ENCODE measurements at places on chromosomes 3 and 15.

DNA sequence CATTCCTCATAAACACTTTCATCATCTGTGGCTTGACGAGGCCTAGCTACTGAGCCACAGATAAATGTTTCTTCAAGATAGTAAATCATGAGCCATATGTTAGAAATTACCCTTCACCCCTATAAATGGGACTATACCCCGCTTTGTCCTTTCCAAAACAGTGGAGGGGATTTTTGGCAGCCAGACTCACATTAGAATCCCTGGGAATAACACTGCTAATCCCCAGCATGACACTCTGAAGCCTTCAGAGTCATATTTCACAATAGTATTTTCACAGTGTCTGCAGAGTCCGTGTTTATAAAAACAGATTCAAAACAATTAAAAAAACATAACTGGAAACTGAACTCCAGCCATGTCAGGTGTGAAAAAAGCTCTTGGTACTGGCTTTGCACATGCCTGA, 271.6 kb downstream of the ERC2 start:
- no peak for DNase-seq

DNA sequence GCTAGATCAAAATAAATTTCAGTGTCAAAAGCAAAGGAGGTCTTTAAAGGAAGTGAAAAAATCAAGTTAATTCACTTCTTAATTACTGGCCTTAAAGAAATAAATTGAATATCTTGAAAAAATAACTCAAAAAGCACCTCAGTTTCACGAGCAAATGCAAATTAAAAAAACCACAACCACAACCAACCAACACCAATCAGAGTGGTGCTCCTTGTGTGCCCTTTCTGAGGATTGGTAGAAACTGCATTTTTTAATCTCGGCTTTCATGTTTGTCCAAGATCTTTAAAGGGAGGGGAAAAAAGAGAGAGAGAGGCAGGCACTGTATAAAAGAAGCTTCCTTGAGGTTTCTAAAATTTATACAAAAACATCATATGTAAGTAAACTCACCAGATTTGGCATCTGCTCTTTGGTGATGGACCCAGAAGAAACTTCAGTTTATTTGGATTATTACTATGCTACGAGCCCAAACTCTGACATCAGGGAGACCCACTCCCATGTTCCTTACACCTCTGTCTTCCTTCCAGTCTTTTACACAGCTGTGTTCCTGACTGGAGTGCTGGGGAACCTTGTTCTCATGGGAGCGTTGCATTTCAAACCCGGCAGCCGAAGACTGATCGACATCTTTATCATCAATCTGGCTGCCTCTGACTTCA, at the start of gene GPR15:
Gene GPR15, plus strand, starts transcription at position 357 of the 653 bp plus-strand sequence. Its CDS starts 56 bp downstream, at position 413.
- DNase-seq: no peak

DNA sequence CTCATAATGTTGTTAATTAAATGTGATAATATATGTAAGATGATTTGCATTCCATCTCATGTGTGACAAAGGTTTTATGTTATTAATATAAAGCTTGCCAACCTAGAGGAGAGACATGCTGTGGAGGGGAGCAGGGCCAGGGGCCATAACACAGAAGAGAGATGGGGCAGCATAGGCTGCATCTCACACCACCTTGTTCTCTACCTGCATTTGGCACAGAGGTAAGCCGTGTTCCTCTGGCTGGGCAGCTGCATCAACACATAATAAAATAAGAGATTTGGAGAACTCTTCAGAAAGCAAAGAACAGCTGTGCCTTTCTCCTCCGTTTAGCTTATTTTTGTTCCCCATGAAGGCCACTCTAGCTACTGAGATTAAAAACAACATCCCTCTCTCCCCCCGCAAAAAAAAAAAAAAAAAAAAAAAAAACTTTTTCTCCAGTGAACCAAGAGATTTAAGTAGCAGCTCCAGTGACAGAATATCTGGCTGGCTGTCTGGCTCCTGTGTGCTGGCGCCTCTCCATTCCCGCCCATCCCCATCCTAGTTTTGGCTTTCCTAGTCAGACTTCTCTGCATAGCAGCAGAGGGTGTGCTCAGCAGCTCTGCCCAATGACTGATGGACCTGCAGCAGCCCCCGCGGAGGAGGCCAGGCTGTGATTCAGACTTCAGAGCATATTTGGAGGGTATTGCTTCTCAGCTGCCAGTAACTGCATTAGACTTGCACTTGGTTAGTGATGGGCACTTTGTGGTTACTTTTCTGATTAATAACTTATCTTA, 52.2 kb upstream of the STXBP5L start:
- DNase-seq: no peak

DNA sequence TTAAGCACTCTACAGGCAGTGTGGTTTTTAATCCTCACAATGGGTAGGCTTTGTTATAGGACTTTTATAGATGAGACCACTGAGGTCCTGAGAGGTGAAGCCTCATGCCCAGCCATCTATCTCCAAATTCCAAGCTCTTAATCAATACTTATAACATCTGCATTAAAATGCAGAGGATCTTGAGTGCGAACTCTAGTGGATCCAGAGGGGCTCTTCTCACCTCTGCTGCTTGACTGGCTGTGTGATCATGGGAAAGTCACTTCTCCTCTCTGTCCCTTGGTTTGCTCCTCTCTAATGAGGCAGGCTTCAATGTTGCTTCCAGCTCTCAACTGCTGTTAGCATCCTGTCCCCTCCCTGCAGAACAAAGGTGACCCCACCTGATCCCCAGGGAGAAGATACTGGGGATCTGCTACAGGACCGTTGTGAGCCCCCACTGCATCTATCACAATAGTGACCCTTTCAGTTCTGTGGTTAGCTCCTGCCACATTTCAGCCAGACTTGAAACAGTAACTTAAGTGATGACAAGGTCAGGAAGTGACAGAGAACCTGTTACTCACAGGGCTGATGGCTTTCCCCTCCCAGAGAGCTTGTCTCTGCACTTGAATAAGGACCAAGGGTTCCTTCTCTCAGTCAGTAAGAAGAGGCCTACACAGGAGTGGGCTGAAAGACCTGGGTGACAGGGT, 1.3 kb downstream of the SLC27A2 start:
- DNase-seq: peak; percentile 8

Measured in stimulated activated CD4-positive, alpha-beta T cell treated with anti-CD3 and anti-CD28 coated beads, Interleukin-2, amount 100 ng/mL, for 4 hours (primary cell).